ENCODE measurements at places on chromosomes 5 and 9.

GRCh38 chr9:82891321-82891720 lies 171.6 kb downstream of the RASEF start:
- no peak overlapping the region for H3K27ac ChIP-seq
- H3K4me3 ChIP-seq, result no peak overlapping the region

DNA sequence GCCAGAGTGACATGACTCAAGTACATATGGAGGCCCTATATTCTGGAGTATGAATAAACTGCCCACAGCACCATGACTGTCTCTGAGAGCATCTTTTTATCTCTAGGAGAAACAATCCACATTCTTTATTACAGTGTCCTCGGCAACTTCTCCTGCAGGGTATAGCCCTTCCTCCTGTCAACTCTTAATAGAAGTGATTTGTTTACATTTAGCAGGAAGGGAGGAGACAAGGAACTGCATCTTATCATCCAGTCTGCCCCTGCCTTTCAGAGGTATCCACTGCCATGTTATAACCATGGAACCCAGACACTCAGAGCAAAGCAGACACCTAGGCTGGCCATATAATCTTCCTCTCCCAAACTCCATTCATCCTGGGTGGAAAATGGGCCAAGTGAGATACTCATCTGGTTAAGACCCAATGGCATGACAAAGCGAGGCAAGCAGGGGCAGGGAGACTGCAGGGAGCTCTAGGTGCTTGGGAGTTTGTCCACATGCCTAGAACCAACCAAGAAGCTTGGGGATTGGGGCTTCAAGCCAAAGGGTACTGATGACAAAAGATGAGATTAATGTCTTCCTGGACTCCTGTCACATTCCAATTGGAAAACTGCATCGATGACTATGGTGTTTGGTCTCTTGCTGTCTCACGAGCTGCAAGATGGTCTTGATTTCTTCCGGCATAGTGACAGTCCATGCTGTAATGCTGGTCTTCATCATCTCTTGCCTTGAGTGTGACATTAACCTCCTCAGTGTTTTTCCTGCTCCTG lies 620.5 kb upstream of the KLF4 start:
- H3K4me1 ChIP-seq, result 0 out of 2 replicates have a peak, but pooled peaks cover 4% of the 10 kb centered on the region
- H3K27ac ChIP-seq, result no peak overlapping the region
- DNase-seq, result no peak
- H3K27me3 ChIP-seq, result no peaks in the 10 kb centered on the region
- no peaks in the 10 kb centered on the region for H3K36me3 ChIP-seq

DNA sequence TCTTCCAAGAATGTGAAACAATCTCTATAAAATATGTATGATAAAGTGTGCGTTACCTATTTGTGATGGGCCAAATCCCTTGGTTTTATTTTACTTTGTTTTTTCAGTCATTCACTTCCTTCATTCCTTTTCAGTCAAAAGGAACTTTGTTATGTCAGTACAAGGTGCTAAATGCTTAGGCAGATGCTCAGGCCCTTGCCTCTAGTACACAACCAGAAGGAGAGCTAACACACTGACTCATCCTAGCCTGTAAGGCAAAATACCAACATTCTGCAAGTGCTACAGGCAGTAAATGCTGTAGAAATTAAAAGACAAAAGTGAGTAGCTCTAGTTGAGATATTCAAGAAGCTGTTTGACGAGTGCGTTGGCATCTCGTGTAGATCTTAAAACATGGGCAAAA lies 49.4 kb downstream of the TRPM6 start:
- no peaks in the 10 kb centered on the region for H3K36me3 ChIP-seq
- no peak overlapping the region for H3K4me3 ChIP-seq
- no peaks in the 10 kb centered on the region for H3K4me1 ChIP-seq
- DNase-seq, result peak; percentile 4
- 0 out of 2 replicates have a peak, but pooled peaks cover 13% of the 10 kb centered on the region for H3K27me3 ChIP-seq

- no peak overlapping the region for H3K4me3 ChIP-seq
- H3K36me3 ChIP-seq, result no peaks in the 10 kb centered on the region
- no peaks in the 10 kb centered on the region for H3K4me1 ChIP-seq
- H3K27ac ChIP-seq, result no peak overlapping the region
Observed at GRCh38 chr9:82134010-82134409, 145.4 kb downstream of the SPATA31D1 start.

DNA sequence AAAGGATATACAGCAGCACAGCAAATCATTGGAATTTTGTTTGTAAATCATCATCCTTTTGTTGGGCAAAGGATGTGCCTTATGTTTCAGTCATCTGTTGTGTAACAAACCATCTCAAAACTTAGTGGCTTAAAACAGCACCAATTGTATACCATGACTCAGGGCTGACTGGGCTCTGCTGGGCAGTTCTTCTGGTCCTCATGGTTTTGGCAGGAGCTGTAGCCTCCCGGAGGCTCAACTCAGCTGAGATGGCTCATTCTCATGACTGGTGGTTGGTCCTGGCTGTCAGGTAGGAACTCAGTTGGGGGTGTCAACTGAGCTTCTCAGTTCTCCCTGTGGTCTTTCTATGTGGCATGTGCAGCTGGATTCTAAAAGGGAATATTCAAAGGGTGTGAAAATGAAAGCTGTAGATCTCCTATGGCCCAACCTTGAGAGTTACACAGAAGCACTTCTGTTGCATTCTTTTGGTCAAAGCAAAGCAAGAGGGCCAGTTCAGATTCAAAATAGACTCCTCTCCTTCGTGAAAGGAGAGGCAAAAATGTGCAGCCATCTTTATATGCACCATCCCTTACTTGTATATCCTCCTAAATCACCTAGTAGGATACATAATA lies 39.1 kb upstream of the CPEB4 start:
- no peak overlapping the region for H3K4me3 ChIP-seq
- no peak overlapping the region for H3K27ac ChIP-seq
- no peaks in the 10 kb centered on the region for H3K36me3 ChIP-seq

DNA sequence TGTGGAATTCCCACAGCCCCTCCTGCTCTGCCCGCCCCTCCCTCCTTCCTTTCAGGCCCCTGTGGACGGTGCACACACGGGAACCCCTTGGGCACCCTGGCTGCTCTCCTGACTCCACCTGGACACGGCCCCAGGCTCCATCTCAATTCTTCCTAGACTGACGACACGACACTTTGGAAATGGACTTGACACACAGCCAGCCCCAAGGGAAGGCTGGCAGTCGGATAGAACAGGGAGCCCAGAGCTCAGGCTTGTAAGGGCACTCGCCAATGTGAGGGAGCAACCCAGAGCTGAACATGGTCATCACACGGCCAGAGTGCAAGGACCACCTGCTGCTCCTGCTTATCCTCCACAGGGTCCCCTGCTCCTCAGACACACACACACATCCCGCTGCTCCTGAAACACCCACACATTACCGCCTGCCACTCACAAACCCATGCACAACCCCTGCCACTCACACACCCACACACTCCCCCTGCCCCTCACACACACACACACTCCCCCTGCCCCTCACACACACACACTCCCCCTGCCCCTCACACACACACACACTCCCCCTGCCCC lies 8.9 kb downstream of the SLC9A3 start:
- no peak overlapping the region for H3K27ac ChIP-seq
- no peaks in the 10 kb centered on the region for H3K36me3 ChIP-seq
- no peak for DNase-seq
- no peak overlapping the region for H3K4me3 ChIP-seq
- H3K27me3 ChIP-seq, result peaks cover 21% of the 10 kb centered on the region
- no peaks in the 10 kb centered on the region for H3K4me1 ChIP-seq

- peaks cover 8% of the 10 kb centered on the region for H3K4me1 ChIP-seq
- no peak for DNase-seq
- no peak overlapping the region for H3K27ac ChIP-seq
- H3K4me3 ChIP-seq, result no peak overlapping the region
Observed at GRCh38 chr5:135106610-135107471, 72.8 kb upstream of the PITX1 start.

GRCh38 chr9:124214116-124214515 lies 43.6 kb upstream of the NEK6 start:
- H3K36me3 ChIP-seq, result no peaks in the 10 kb centered on the region
- H3K27ac ChIP-seq, result no peak overlapping the region
- H3K4me3 ChIP-seq, result no peak overlapping the region
- no peaks in the 10 kb centered on the region for H3K27me3 ChIP-seq
- DNase-seq, result no peak

DNA sequence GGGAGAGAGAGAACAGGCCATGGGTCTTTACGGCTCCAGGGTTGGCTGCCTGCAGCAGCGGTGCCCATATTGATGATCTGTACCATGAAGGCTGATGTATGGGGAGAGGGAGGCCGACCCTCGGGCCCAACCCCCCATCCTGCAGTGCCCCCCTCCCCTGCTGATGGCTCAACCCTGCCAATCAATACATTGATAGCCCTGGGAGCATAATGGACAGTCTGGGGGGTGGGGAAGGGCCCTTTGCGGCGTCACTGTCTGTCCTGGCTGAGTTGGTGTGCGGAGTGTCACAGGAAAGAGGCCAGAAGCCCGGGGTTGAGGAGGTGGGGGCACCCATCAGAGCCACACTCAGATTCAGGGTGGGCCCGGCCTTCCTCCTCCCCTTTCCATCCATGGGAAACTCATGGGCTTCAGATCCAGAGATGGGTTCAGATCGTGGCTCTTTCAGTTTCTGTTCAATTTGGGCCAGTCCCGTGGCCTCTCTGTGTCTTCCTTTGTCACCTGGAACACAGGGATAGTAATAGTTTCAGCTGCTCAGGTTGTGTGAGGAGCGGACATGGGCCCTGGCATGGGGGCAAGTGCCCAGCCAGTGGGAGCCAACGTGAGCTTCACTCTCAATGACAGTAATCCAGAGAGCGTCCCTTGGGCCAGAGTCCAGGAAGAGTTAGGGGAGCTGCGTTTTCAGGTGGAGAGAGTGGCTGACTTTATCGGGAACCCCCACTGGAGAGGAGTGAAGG lies 9.5 kb downstream of the FGF18 start:
- no peak for DNase-seq
- H3K36me3 ChIP-seq, result no peaks in the 10 kb centered on the region
- H3K4me1 ChIP-seq, result no peaks in the 10 kb centered on the region
- H3K4me3 ChIP-seq, result no peak overlapping the region
- H3K27ac ChIP-seq, result no peak overlapping the region

- peaks cover 23% of the 10 kb centered on the region for H3K36me3 ChIP-seq
- H3K27me3 ChIP-seq, result no peaks in the 10 kb centered on the region
- no peak overlapping the region for H3K4me3 ChIP-seq
- DNase-seq, result no peak
Observed at GRCh38 chr5:134387443-134387842, 16.1 kb downstream of the UBE2B start.

- peak; percentile 28 for DNase-seq
- no peak overlapping the region for H3K4me3 ChIP-seq
- H3K27me3 ChIP-seq, result no peaks in the 10 kb centered on the region
- H3K27ac ChIP-seq, result no peak overlapping the region
- H3K36me3 ChIP-seq, result no peaks in the 10 kb centered on the region
- H3K4me1 ChIP-seq, result peaks cover 5% of the 10 kb centered on the region
Observed at GRCh38 chr5:1176473-1177391, 24.7 kb upstream of the SLC6A19 start.

- 0 out of 2 replicates have a peak, but pooled peaks cover 3% of the 10 kb centered on the region for H3K4me1 ChIP-seq
- DNase-seq, result no peak
- no peak overlapping the region for H3K4me3 ChIP-seq
- no peaks in the 10 kb centered on the region for H3K36me3 ChIP-seq
- no peak overlapping the region for H3K27ac ChIP-seq
Observed at GRCh38 chr5:6686501-6686900, 26.7 kb upstream of the TENT4A start.

Measured in PC-3 (cell line).